Fibroblast of lung (primary cell): ENCODE measurements at places on chromosomes 7 and 10. TPM values are rescaled to one million over a fixed set of nuclear protein-coding genes. Genes with fewer than 3 reads are reported as not detected.

SPDYE2B gene
- not detected in 2 replicates for total RNA-seq

ITGB8 gene
- 41.6 and 100 TPM in 2 replicates for total RNA-seq

MAGI2 gene
- 9.2 and 17.0 TPM in 2 replicates for total RNA-seq

NCAPG2 gene
- total RNA-seq, result 5.4 and 10.9 TPM in 2 replicates

TNPO3 gene
- 55.0 and 73.5 TPM in 2 replicates for total RNA-seq
